ENCODE measurements at places on chromosomes 12 and 14. TPM values are rescaled to one million over a fixed set of nuclear protein-coding genes. Genes with fewer than 3 reads are reported as not detected.
A peak's percentile ranks its signal among the peaks of the same experiment; 100 is the strongest.

DNA sequence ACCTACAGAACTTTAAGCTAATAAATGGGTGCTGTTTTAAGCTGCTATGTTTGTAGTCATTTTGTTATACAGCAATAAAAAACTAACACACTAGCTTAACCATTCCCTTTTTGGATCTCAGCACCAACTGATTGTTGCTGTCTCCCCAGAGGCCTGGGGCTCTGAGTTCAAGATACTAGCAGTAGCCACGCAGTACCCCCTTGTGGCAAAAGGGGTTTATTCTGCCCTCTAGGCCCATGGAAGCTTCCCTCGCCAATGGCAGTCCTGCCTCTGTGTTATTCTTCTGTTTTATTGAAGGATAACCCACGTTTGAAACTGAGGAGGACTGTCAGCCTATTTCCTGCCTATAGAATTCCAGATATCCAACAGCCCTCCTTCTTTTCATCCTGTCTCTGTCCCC lies 455.3 kb upstream of the ATP2B1 start:
- H3K4me1 ChIP-seq = no peaks in the 10 kb centered on the region
- H3K36me3 ChIP-seq = no peaks in the 10 kb centered on the region
- no peaks in the 10 kb centered on the region for H3K27me3 ChIP-seq
- no peak for DNase-seq

DNA sequence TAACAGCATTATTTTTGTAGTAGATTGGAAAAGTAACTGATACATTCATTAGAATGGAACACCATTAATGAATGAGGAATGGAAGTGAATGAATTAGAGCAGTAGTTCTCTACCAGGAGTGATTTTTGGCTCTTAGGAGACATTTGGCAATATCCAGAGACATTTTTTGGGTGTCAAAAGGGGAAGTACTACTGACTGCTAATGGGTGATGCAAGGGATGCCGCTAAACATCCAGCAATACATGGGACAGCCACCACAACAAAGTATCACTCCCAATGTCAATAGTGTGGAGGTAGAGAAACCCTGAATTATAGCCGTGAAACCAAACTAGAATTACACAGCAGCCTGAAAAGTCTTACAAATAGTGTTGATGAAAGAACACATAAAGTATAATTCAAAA lies 1.5 kb downstream of the CHURC1 start:
- H3K27me3 ChIP-seq = no peaks in the 10 kb centered on the region
- peak overlapping the region; percentile 90 for H3K4me3 ChIP-seq
- peak overlapping the region; percentile 94 for H3K27ac ChIP-seq
- DNase-seq = no peak
- no peaks in the 10 kb centered on the region for H3K36me3 ChIP-seq
- H3K4me1 ChIP-seq = peaks cover 36% of the 10 kb centered on the region

- H3K36me3 ChIP-seq = no peaks in the 10 kb centered on the region
- no peak overlapping the region for H3K4me3 ChIP-seq
- no peaks in the 10 kb centered on the region for H3K4me1 ChIP-seq
- no peaks in the 10 kb centered on the region for H3K27me3 ChIP-seq
Observed at GRCh38 chr12:21026302-21026701, 104.7 kb upstream of the SLCO1B1 start.

- H3K36me3 ChIP-seq = no peaks in the 10 kb centered on the region
- no peaks in the 10 kb centered on the region for H3K4me1 ChIP-seq
- no peaks in the 10 kb centered on the region for H3K27me3 ChIP-seq
Observed at GRCh38 chr14:36070720-36071043, 105.8 kb downstream of the PTCSC3 start.

- no peak for DNase-seq
- no peak overlapping the region for H3K27ac ChIP-seq
- H3K4me1 ChIP-seq = no peaks in the 10 kb centered on the region
- no peaks in the 10 kb centered on the region for H3K27me3 ChIP-seq
Observed at GRCh38 chr12:22700106-22700505, 75.1 kb downstream of the ETNK1 start.

DNA sequence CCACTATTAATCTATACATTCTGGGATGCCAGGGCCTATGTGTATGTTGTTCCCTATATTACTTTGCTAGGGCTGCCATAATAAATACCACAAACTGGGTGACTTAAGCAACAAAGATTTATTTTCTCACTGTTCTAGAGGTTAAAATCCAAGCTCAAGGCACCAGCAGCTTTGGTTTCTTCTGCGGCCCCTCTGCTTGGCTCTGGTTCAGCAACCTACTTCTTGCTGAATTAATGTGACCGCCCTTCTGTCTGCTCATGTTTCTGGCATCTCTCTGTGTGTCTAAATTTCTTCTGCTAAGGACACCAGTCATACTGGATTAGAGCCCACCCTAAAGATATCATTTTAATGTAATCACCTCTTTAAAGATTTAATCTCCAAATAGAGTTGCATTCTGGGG lies 84.7 kb downstream of the ZNF664 start:
- H3K27me3 ChIP-seq = no peaks in the 10 kb centered on the region
- H3K27ac ChIP-seq = no peak overlapping the region

- H3K27me3 ChIP-seq = no peaks in the 10 kb centered on the region
- no peaks in the 10 kb centered on the region for H3K4me1 ChIP-seq
- no peak overlapping the region for H3K27ac ChIP-seq
- no peak for DNase-seq
Observed at GRCh38 chr12:110922652-110923051, 2.3 kb upstream of the MYL2 start.

- H3K36me3 ChIP-seq = peaks cover 32% of the 10 kb centered on the region
- DNase-seq = no peak
- H3K4me1 ChIP-seq = no peaks in the 10 kb centered on the region
- H3K4me3 ChIP-seq = no peak overlapping the region
Observed at GRCh38 chr14:64061706-64062105, 208.9 kb downstream of the SYNE2 start.

GRCh38 chr14:77123381-77124325 lies 17.9 kb downstream of the ZDHHC22 start:
- no peak overlapping the region for H3K27ac ChIP-seq
- no peak for DNase-seq
- H3K27me3 ChIP-seq = no peaks in the 10 kb centered on the region
- no peaks in the 10 kb centered on the region for H3K36me3 ChIP-seq

GRCh38 chr12:117450209-117450608 lies 88.8 kb upstream of the NOS1 start:
- DNase-seq = no peak
- no peaks in the 10 kb centered on the region for H3K36me3 ChIP-seq
- no peak overlapping the region for H3K27ac ChIP-seq
- H3K4me3 ChIP-seq = no peak overlapping the region
- H3K4me1 ChIP-seq = no peaks in the 10 kb centered on the region
- H3K27me3 ChIP-seq = no peaks in the 10 kb centered on the region

- H3K4me1 ChIP-seq = peaks cover 3% of the 10 kb centered on the region
- peaks cover 17% of the 10 kb centered on the region for H3K27me3 ChIP-seq
- H3K36me3 ChIP-seq = no peaks in the 10 kb centered on the region
- H3K27ac ChIP-seq = no peak overlapping the region
- no peak overlapping the region for H3K4me3 ChIP-seq
- DNase-seq = no peak
Observed at GRCh38 chr14:100155756-100156616, 3.5 kb downstream of the DEGS2 start.

- peaks cover 8% of the 10 kb centered on the region for H3K4me1 ChIP-seq
- peak overlapping the region; percentile 69 for H3K4me3 ChIP-seq
- DNase-seq = no peak
- no peak overlapping the region for H3K27ac ChIP-seq
Observed at GRCh38 chr12:131711551-131712205, 788 bp downstream of the SFSWAP start.

DNA sequence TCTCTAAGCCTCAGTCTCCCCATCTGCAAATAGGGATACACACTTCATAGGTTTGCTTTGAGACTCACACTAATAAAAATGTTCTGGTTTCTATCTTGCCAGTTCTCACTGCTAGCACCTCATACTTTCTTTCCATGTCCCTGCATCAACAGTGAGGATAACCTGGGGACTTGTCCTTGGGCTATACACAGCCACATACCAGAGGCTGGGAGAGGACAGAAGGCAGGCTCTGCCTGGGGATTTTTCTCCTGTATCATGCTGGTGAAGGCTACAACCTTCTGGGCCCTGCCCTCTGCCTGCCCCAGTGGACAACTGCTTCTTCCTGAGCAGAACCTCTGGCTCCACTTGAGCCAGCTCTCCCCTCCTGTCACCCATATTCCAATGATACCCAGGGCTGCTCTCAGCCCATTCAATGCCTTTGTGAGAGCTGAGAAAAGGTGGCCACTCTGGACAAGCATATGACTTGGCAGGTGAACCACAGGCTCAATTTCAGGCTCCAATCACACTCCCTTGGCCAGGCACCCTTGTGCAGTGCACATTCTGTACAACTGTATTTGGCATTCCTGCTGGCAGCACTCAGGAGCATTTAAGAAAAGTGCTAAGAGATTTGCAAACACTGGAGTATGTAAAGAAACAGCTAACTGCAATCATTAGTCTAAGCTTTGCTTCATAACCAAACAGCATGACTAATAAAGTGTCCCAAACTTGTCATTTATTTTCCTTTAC lies 135.8 kb upstream of the VRK1 start:
- no peak overlapping the region for H3K27ac ChIP-seq
- no peaks in the 10 kb centered on the region for H3K4me1 ChIP-seq
- no peaks in the 10 kb centered on the region for H3K27me3 ChIP-seq
- no peak overlapping the region for H3K4me3 ChIP-seq
- no peak for DNase-seq

- DNase-seq = no peak
- H3K4me1 ChIP-seq = peaks cover 7% of the 10 kb centered on the region
- no peaks in the 10 kb centered on the region for H3K36me3 ChIP-seq
Observed at GRCh38 chr14:91115986-91116770, 2.3 kb downstream of the DGLUCY start.

- no peak for DNase-seq
- H3K4me3 ChIP-seq = no peak overlapping the region
Observed at GRCh38 chr12:71160585-71160984, 2.8 kb upstream of the TSPAN8 start.

DNA sequence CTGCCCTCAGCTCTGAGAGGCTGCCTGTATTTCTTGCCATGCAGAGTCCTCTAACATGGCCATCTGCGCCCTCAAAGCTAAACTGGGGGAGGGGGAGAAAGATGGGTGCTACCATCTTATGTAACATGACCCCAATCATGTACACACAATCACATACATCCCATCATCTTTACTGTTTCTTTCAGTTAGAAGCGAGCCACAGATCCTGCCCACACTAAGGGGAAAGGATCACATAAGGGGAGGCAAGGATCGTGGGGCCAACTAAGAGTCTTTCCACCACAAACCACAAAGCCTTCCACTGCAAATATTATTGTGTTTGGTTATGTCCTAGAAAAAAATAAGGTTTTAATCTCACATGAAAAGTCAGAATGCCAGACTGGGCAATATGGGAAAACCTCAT lies 11.8 kb upstream of the AMN1 start:
- H3K27ac ChIP-seq = no peak overlapping the region
- no peaks in the 10 kb centered on the region for H3K4me1 ChIP-seq
- no peaks in the 10 kb centered on the region for H3K27me3 ChIP-seq
- no peak overlapping the region for H3K4me3 ChIP-seq
- DNase-seq = no peak

DNA sequence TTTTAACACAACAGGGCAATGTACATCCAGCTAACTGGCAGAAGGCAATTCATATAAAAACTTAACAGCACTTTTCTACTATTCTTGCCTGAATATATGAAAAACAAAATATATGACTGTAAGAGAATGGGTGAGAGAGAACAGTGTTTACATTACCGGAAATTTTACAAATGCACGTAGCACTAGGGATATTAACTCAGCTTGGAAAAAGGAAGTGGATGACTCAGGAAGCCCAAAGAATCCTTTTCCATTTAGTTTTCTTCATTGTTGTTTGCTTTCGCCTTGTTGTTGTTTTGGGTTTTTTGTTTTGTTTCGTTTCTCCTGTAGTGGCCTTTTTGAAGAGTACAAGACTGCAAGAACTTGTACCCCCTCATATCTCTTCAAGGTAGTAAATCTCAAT lies 295.5 kb downstream of the EGLN3 start:
- H3K4me1 ChIP-seq = no peaks in the 10 kb centered on the region
- H3K36me3 ChIP-seq = no peaks in the 10 kb centered on the region
- H3K27me3 ChIP-seq = no peaks in the 10 kb centered on the region
- no peak overlapping the region for H3K27ac ChIP-seq
- DNase-seq = no peak

- DNase-seq = no peak
- H3K4me1 ChIP-seq = no peaks in the 10 kb centered on the region
- H3K27me3 ChIP-seq = no peaks in the 10 kb centered on the region
- H3K27ac ChIP-seq = no peak overlapping the region
- H3K4me3 ChIP-seq = no peak overlapping the region
Observed at GRCh38 chr14:76293923-76294322, 82.0 kb upstream of the ESRRB start.

KCNA1 gene
- total RNA-seq = not detected

RD3L gene
- total RNA-seq = not detected

ENDOU gene
- total RNA-seq = not detected

HOXC12 gene
- not detected for total RNA-seq

STON2 gene
- 54.0 TPM for total RNA-seq

PSMA6 gene
- 96.6 TPM for total RNA-seq

INSM2 gene
- total RNA-seq = not detected

HOXC9 gene
- 1.2 TPM for total RNA-seq

CHURC1 gene
- 31.9 TPM for total RNA-seq

NINJ2 gene
- total RNA-seq = 24.1 TPM

FAM181A gene
- total RNA-seq = not detected
